Hypothalamus (tissue), 51 donors: ENCODE measurements at places on chromosomes 4 and X.

- no peak for DNase-seq
These were observed 1012.0 kb downstream of the RPA4 start for GRCh38 chrX:97895751-97896150.

DNA sequence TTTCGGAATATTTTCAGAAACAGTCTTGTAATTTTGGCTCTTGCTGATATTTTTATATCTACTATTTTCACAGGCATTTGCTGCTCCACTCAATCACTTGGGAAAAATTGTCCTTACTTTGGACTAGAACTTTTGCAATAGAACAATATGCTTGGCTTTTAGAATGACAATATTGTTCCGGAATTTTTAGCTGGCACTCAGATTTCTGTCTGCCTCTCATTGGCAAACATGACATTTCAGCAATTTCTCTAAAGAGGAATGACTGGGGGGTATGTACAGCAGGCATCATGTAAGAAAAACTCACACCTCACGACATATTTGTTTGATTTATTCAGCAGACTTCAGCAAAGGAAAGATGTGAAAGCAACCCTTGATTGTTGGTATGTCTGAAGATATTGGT lies 243.6 kb upstream of the GPRIN3 start:
- DNase-seq: no peak

GRCh38 chr4:36651253-36651652 lies 369.8 kb downstream of the DTHD1 start:
- no peak for DNase-seq

DNA sequence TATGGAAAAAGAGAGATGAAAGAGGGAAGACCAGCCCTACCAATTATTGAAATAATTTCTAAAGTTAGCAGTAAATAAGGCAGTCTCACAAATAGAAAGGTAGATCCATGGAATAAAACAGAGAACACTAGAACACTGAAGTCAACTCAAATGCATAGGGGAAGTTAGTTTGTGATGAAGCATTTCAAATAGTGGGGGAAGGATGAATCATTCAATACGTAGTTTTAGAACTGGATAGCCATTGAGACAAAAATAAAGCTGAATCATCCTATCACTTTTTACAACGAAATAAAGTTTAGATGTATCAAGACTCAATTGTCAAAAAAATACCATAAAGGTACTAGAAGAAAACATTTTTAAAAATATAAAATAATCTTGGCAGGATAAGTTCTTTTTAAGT lies 143.2 kb upstream of the DGKK start:
- no peak for DNase-seq

GRCh38 chr4:173801361-173801760 lies 271.3 kb upstream of the HAND2 start:
- DNase-seq: no peak

- no peak for DNase-seq
These were observed 136.5 kb upstream of the GALNTL6 start for GRCh38 chr4:171676555-171677215.

GRCh38 chr4:117387072-117387471 lies 301.7 kb upstream of the TRAM1L1 start:
- DNase-seq: no peak

DNA sequence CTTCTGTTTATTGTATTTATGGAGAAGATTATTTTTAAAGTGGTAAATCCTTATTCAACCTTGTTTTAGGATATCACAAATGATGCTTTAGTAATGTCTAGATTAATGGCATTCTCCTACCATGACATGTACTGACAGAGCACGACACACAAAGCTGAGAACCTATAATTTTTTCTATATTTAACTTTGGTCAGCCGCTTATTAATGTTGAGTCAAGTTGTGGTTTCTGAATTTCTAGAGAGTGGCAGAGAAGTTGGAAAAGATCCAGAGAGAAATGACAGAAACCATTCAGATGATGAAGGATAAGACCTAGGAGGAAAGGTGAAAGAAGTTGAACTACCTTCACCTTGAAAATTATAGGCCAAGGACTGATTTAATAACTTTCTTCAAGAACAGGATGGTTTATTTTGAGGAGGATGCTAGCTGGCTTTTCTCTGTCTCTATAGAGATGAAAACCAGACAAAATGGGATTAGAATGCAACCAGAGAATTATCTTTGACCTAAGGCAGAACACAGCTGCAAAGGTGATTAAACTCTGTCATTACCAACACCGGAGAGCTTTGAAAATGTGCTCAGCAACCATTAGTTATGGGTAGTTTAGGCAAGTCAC lies 62.6 kb upstream of the TSPAN5 start:
- no peak for DNase-seq

DNA sequence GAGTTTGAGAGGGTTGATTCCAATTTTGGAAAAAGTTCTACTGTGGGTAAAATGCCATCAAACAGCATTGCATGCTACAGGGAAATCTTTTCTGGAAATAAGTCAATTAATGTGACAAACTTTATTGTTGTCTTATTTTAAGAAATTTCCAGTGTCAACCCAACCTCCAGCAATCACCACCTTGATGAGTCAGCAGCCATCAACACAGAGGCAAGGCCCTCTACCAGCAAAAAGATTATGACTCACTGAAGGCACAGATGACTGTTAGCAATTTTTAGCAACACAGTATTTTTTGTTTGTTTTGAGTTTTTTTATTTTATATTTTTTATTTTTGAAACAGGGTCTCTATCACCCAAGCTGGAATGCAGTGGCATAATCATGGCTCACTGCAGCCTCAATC lies 165.4 kb upstream of the C1QTNF7 start:
- DNase-seq: no peak

DNA sequence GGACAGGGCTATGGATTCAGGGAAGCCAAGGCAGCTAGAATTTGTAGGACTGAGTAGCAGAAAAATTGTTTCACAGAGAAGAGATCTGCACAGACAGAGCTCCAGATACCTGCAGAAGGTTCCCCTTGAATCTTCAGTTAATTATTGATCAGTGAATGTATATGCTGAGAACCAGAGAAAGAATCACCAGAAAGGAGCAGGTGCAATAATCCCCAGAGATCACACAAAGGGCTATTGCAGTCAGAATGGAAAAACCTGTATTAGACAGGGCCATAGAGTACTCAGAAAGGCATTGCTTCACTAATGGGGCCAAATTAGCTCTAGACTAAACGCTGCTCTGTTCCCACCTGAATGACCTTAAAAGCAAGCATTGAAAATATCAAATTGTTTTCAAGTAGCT lies 35.5 kb upstream of the SMAD1 start:
- no peak for DNase-seq

DNA sequence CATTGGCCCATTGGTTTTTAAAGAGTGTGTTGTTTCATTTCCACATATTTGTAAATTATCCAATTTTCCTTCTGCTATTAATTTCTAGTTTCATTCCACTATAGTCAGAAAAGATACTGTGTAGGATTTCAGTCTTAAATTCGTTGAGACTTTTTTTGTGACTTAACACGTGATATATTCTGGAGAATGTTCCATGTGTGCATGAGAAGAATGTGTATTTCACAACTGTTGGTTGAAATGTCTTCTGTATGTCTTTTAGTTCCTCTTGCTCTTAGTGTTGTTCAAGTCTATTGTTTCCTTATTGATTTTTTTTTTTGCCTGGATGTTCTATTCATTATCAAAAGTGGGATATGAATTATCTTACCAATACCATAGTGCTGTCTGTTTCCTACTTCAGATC lies 606.9 kb downstream of the RPA4 start:
- no peak for DNase-seq

DNA sequence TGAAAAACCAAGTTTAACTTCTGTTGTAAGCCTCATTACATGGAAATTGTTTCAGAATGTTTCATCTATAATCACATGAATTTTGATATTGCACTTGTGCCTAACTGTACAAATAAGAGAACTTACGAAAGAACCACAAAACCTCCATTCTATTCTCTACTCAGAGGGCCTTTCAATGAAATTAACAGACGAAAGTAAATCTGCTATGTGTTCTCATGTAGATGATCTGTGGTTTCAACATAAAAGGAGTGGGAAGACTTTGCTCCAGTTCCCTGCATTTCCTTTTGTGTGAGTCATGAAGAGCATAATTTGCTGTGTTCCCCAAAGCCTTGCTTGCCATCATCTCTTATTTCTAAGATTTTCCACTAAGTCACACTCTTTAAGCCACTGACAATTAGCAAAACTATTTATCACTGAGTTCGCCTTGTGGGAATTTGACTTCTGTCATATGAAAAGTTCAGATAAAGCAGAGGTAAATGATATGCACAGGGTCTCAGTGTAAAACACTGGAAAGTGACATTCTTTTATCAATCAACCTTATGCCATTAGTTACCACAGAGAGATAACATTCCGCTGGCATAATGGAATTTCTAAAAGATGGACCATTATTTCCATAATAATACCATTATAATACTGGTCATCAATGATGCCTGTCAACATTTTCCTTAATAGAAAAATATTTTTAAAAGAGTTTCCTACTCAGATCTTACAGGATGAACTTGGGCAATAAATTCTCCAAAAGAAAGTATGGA lies 329.8 kb downstream of the NR3C2 start:
- DNase-seq: no peak
